Amniotic stem cell (primary cell): ENCODE measurements at places on chromosomes 16 and 17.
A peak's percentile ranks its signal among the peaks of the same experiment; 100 is the strongest.

DNA sequence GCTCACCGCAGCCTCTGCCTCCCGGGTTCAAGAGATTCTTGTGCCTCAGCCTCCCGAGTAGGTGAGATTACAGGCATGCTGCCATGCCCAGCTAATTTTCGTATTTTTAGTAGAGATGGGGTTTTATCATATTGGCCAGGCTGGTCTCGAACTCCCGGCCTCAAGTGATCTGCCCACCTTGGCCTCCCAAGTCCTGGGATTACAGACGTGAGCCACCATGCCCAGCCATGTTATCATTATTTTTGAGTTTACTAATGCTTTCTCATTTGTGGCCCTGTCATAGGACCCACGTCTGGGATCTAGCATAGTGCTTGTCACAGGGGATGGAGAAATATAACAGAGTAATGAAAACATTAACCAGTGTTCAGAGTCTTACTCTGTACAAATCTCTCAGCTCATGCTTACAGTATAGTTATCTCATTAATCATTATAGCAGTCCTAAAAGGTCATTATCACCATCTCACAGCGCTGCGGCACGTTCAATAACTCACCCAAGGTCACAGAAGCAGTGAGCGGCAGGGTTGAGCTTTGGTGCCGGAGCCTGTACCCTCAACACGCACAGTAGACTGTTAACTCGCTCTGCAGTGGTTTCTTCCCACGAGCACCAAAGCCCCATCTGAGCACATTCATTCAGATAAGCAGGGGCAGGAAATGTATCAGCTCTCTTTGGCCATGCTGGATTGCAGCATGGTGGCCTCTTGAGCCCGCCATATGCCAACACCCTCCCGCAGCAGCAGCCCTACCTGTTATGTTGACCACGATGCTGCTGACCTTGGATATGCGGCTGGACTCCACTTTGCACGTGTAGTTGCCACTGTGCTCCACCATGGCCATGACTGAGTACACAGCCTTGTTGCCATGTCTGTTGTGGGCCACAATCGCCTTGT is 21.4 kb downstream of the PECAM1 start:
- DNase-seq, result no peak

DNA sequence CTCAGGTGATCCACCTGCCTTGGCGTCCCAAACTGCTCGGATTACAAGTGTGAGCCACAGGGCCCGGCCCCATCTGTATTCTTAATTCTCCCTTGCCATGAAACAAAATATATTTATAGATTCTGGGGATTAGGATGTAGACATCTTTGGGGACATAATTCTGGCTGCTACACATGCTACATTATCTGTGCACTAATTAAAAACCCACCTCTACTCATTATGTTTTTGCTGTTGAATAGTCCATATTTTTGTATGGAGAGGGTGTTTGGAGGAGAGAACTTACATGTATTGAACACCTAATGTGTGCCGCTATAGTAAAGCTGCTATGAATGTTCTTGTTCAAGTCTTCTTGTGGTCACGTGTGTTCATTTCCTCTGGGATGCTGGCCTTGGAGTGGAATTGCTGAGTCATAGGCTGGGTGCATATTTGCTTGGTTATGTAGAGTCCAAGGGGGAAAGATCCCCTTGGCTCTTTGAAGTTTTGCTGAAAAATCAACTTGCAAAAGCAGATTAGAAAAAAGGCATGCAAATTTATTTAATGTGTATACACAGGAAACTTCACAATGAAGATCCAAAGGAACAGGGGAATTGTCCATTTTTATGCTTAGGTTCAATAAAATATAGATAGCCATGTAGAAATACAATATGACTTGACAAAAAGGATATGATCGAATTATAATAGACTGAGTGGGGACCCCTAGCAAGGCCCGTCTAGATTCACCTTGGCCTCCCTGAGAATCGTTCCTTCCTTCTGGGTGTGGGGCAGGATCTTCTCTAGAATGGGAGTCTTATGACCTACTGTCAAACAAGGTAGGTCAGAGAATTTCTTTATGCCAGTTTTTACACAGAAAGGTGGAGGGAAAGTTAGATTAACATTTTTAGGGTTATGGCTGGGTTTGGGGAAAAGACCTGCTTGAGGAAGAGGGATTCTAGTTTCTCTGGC is 42.1 kb upstream of the GPRC5B start:
- no peak for DNase-seq

- no peak for DNase-seq
Measured at GRCh38 chr16:52928955-52929354, 123.7 kb downstream of the CHD9NB start.

DNA sequence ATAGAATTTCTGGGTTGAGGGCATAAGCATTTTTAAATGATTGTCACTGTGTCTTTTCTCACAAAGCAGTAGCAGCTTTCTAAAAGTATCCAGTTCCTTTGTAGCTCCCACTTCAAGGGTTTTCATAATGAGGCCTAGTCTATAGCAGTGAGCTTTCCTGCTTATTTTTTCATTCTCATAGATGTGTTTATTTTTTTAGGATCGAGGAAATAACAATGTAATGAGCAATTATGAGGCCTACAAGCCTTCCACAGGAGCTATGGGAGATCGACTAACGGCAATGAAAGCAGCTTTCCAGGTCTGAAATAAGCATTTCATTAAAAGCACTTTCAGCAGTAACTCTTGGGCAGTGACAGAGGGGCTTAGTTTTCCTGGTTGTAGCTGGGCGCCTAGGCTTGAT is 10.6 kb upstream of the PSMC5 start:
- no peak for DNase-seq

- no peak for DNase-seq
Measured at GRCh38 chr16:14304891-14305460, 233.9 kb downstream of the MRTFB start.

GRCh38 chr16:58850019-58850677 is 116.0 kb upstream of the GOT2 start:
- no peak for DNase-seq

GRCh38 chr16:76639685-76640289 is 362.6 kb downstream of the CNTNAP4 start:
- DNase-seq, result no peak

DNA sequence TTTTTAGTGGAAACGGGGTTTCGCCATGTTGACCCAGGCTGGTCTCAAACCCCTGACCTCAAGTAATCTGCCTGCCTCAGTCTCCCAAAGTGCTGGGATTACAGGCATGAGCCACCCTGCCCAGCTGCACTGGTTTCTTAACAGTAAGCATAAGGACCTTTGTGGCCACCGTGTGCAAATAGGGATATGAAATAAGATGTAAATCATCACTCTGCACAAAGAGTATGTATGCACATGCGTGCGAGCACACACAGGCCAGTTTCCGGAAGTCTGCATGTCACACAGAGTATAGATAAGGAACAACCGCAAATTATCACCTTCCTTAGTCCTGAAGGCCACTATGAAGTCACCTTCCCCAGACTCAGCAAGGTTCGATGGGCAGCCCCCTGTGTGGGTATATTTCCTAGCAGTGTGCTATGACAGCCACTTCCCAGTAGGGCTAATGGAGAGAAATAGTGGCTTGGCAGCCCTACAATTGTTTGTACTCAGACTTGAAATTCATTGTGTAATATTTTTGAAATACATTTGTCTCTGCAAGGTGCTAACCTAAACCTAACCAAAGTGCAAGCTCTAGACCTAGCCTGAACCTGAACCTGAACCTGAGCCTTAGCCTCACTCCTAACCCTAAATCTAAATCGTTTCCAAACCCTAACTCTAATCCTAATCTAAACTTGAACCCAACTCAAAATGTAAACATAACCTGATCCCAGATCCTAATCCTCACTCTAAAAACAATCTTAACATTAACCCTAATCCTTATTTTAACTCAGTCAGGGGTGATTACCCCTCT is 48.4 kb upstream of the SKAP1 start:
- DNase-seq, result no peak

GRCh38 chr17:8753976-8754440 is 4.3 kb downstream of the SPDYE4 start:
- no peak for DNase-seq

- DNase-seq, result no peak
Measured at GRCh38 chr16:66936889-66937554, 1.7 kb downstream of the CES2 start.

- DNase-seq, result no peak
Measured at GRCh38 chr17:4676791-4677190, 27.1 kb downstream of the PELP1 start.

DNA sequence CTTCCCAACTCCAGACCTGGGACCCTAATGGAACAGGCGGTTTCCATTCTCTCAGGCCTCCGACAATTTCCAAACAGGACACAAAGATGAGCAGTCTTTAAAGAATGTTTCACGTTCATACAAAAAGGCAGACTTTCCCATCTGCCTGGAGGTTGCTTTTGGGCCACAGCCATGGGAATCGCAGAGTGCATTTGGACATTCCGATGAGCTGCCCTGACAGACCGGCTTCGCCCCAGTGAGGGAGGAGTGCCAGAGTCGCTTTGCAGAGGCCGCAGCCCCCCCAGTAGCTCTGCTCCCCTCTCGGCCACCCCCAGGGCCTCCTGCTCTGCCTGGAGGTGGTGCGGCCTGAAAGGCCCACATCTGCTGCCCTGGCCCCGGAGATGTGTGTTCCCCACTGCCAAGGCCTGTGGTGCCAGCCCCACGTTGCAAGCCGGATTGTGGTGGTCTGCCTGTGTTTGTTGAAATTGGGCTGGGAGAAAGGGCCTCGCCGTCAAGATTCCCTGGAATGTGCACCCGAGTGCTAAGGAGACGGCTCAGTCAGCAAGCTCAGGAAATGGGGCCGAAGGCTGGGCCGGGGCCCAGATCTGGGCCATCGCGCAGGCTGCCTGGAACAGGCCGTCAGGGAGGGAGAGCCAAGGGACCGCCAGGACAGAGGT is 89.8 kb downstream of the C16orf95 start:
- DNase-seq, result no peak

GRCh38 chr16:64925166-64925565 is 196.7 kb downstream of the CDH11 start:
- no peak for DNase-seq

DNA sequence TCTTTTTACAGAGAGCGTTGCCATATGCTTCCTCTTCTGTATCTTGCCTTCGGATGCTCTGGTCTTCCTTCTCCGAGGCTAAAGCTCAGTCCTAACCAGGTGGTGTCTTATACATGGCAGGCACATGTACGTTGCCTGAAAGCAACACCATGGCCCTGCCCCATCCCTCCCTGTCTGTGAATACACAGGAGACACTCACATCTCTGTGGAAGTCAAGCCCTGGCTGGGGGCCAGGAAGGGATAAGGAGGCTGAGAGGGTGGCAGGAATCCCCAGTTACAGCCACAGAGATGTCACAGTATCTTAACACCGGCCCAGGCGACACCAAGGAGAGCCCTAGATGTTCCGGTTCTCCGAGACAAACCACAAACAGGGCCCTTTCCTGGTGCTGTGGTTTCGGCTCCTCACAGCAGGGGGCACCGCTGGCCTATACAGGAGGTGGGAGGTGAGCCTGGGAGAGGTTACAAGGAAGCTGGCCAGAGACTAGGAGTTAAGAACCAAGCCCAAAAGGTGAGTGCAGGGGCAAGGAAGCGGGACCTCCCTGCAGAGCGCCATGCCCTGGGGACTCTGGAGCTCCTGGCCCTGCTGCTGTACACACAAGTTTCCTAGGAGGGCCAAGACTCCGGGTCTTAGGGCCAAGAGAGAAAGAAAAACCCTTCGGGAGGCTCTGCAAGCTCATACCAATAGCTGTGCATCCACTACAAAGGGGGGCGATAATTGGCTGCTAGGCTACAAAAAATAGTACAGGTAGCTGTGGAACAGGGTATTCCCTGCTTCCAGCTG is 41.7 kb downstream of the SRL start:
- DNase-seq, result peak; percentile 14
